ENCODE measurements at places on chromosomes 6 and 20.

DNA sequence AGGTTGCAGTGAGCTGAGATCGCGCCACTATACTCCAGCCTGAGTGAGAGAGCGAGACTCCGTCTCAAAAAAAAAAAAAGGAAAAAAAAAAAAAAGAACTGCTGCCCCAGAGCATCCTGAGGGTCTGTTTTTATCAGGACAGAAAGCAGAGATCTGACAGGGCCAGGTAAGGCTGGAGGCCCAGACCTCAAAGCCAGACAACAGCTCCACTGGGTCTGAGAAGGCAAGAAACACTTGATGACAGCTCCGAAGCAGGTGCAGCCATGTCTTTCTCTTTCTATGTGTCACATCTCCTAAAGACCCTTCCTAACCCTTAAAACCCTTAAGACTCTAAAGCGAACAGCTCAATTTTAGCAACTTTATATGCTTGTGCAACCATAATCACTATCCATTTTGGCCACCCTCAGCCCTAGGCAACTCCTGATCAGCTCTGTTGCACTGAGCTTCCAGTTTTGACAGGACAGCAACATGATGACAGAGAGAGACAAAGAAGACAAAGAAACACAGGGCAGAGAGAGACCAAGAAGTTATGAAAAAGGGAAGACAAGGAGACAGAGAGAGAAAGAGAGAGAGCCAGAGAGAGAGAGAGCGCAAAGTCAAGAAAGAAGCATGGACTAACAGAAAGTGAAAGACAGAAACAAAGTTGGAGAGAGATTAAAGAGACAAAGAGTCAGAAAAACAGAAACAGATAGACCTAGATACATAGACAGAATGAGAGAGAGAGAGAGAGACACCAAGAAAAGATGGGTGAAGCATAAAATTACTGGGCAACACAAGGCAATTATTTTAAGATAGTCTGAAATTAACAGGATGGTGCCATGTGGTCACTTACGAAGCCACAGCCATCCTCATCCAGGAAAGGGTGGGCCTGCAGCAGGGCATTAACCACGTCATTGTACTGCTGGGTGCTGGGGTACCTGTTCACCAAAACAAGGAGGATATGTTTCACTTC, 39.2 kb downstream of the SAMD3 start:
- DNase-seq = no peak

- no peak for DNase-seq
Measured at GRCh38 chr6:73656531-73657145, 2.8 kb upstream of the SLC17A5 start.

- no peak for DNase-seq
Measured at GRCh38 chr20:45138561-45139300, 14.5 kb upstream of the WFDC12 start.

- no peak for DNase-seq
Measured at GRCh38 chr20:52539891-52540290, 348.3 kb upstream of the ZFP64 start.

DNA sequence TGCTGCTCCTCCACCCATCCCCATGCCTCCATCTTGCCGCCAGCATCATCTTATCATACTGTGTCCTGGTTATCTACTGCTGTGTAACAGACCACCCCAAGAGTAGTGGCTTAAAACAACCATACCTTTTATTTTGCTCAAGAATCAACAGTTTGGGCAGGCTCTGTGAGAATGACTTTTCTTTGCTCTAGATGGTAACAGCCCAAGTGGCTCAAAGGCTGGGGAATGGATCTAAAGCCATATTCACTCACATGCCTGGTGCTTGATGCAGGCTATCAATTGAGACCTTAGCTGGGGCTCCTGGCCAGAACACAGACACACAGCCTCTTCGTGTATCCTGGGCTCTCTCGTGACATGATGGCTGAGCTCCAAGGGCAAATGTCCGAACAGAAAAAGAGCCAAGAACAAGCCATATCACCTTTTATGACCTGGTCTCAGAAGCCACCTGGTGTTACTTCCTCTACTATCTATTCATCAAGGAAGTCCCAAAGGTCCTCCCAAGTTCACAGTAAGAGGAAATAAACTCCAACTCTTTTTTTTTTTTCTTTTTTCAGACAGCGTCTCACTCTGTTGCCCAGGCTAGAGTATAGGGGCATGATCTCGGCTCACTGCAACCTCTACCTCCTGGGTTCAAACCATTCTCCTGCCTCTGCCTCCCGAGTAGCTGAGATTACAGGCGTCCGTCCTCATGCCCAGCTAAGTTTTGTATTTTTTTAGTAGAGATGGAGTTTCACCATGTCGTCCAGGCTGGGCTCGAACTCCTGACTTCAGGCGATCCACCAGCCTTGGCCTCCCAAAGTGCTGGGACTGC, 159.3 kb upstream of the JARID2 start:
- no peak for DNase-seq

GRCh38 chr6:168029459-168030217, 32.2 kb downstream of the KIF25 start:
- no peak for DNase-seq

GRCh38 chr20:63096681-63097335, 90.0 kb upstream of the BHLHE23 start:
- no peak for DNase-seq

GRCh38 chr6:5241252-5241651, 19.5 kb downstream of the LYRM4 start:
- DNase-seq = no peak

DNA sequence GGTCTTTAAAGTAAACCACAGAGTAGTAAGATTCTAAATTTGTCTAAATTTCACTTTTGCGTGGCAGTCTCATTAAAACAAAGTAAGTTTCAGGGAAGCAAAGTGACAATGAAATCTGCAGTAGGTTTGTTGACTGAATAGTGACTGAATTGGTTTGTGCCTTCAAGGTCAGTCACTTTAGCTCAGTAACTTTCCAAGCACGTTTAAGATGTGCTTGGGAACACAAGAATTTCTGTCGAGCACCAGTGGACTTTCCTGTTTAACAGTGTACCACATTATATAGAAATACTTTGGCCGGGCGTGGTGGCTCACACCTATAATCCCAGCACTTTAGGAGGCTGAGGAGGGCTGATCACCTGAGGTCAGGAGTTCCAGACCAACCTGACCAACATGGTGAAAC, 1.7 kb upstream of the CD24 start:
- DNase-seq = peak; percentile 14

DNA sequence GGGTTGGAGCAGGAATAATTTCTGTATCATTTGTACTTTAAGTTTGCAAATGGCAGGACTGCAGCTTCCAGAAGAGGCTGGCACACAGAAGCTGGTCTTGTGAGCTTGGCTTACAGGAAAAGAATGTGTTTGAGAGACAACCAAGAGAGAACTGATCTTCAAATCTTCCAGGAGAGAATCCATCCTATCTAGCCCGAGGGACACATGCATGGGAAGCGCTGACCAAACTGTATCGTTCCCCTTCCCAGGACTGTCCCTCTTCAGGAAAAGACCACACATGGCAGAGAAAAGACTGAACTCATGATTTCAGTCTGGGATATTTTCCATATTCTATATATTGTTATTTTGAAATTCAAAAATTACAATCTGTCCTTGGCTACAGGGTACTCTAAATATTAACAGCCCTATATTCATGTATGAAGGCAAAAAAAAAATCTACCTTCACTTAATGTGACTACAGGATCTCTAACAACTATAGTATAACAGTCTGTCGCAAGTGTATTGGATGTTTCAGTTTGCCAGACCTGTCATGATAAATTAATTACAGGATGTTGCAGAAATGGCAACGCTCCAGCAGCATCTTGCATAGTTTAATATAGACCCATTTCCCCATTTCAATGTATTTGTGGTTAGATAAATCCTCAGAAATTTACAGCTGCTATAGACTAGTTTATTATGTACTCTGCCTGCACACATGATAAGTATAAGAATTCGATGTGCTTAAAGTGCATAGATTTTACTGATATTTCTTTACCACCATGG, 99.4 kb downstream of the MYB start:
- no peak for DNase-seq

DNA sequence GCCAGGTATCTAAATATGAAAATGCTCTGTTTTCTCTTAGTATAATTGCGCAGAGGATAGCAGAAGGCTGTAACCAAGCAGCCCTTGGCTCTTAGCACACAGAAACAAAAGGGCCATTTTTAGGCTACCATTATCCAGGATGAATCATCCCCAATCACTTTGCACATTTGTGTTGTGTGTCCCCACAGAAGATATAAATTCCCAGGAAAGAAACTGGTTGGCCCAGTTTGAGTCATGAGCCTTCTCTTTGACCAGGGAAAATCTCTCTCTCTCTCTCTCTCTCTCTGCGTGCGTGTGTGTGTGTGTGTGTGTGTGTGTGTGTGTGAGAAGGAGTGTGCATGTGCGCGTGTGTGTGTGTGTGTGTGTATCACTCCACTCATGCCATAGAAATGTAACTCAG, 178.5 kb downstream of the FRK start:
- no peak for DNase-seq

DNA sequence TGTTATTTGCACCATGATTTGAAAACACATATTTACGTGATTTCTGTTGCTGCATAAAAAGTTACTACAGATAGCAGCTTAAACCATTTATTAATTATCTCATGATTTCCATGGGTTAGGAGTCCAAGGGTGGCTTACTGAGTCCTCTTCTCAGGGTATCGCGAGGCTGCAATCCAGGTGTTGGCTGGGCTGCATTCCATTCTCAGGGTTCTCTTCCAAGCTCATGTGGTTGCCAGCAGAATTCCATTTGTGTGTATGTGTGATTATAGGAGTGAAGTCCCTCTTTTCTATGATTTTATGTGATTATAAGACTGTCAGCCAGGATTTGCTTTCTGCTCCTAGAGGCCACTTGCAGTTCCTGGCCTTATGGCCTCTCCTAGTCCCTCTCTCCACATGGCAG, 135.1 kb downstream of the FAM83B start:
- DNase-seq = no peak

DNA sequence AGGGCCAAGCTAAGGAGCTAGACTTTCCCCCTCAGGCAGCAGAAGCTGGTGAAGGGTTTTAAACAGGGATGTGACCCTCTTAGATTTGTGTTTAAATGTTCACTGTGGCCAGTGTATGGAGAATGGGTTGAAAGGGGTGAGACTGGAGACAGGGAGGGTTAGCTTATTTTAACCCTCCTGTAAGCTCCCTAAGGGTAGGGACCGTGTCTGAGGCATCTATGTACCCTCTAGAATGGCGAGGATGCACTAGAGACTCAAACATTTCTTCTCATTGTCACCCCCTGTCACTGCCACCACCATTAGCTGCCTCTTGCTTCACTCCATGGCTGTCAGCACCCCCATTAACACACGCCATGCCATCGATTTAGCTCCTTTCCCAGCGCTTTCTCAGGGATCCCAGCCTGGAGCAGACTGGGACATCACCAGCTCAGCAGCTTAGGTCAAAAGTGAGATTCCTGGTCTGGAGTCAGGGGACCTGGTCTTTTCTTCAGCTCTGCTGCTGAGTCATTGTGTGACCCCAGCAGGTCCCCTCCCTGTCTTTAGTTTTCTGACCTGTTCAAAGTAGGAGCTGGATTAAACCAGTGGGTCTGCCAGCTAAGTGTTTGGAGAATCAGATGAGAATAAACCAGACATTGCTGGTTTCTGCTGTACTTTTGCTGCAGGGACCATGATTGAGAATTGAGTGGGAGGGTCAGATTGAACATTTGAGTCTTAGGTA, 1.1 kb upstream of the SLC22A7 start:
- DNase-seq = no peak

DNA sequence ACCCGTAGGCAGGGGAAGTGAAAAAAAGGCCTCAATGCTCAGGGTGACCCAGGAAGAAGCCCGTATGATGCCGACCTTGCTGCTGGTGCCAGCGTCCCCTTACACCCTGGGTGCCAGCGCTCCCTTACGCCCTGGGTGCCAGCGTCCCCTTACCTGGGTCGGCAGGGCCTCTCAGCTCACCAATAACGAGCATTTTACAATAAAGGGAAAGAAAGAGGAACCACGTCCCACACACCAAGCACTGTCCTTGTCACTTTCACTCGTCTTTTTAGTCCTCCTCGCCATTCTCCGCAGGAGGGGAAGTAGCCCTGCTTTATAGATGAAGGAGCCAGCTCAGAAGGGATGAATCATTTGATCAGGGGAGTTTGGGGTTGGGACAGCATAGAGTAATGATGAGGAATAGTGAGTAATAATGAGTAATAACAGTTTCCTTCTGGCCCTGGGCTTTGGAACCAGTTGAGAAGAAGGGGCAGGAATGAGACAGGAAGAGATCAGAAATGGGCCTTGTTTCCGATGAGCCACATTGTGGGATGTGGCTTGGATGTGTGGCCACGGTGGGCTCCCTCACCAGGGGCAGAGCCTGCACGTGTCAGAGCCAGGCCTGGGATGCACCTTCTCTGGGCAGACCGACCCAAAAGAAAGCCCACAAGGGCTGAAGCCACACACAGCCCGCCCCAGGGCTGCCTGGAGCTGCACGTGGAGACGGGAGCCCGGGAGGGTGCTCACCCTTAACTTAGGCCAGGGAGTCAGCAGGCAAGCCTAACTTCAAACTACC, 75.7 kb downstream of the SYNJ2 start:
- no peak for DNase-seq

DNA sequence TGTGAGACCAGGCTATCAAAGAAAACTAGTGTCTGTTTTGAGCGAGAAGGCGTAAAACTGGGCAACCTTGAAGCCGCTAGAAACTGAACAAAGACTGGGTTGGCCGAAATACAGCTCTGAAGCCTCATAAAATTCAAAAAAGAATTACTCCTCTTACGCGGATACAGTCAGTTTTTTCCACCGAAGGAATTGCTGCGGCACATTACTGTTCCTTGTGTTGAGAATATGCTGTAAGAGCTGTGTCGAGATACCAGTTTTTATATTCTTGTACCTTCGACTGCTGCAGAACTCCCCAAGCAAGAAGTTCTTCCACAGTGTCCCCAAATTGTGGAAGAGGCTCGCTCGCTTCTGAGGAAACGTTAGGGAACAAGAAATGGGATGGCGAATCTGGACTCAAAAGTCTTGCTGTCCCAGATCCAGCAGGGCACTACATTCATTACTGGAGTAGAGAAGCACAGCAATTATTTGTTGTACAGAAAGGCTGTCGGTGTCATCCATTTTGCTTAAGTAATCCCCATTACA, 523 bp upstream of the COX7A2 start:
- DNase-seq = no peak

DNA sequence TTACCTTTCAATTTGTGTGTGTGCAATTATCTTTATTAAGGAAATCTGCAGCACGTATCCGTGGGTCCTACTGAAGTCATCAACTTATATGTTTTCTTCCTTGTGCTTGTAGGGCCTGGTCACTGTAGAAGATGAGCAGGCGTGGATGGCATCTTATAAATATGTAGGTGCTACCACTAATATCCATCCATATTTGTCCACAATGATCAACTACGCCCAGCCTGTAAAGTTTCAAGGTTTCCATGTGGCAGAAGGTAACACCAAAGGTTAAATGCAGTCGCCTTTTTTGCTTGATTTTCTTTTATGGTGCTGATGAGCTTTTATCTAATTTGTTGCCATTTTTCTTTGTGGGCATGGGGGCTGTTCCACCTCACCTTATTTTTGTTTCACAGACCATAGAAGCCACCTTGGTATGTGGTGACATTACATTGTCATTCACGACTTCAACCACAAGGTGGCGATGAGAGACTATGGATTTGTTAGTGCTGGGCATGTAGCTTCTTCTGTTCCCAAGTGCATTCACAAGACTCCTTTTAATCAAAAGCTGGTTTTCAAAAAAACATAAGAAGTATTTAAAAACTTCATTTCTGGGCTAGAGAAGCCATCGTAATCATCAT, 106.5 kb upstream of the LAMP5 start:
- DNase-seq = peak; percentile 62

- no peak for DNase-seq
Measured at GRCh38 chr6:52518279-52518945, 58.4 kb downstream of the TRAM2 start.

All from right renal cortex interstitium (tissue), 3 donors.